ENCODE measurements at places on chromosomes 2 and 18.

DNA sequence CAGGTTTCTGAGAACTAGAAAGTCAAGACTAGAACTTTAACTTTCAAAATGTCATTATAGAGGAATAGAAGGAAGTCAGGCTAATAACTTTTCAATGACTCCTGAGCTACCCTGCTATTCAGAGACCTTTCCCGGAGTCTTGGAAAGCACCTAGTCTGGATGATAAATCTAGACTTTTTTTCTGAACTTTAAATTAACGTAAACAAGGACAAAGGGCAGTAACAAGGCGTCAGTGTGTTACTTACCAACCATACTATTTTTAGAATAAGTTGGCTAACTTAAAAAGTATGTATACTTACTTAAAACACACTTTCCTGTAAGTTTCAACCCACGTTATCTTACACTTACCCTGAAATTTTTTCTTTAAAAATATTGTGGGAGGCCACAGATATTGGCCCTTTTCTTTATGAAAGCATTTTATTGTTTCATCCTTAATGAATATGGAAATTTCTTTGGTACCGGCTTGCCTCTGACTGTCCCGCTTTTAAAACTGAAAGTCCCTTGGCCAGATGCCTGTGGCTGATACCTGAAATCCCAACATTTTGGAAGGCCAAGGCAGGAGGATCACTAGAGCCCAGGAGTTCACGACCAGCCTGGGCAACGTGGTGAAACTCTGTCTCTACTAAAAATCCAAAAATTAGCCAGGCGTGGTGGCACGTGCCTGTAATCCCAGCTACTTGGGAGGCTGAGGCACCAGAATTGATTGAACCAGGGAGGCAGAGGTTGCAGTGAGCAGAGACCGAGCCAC lies 9.7 kb downstream of the PMAIP1 start:
- H3K4me1 ChIP-seq: peaks cover 43% of the 10 kb centered on the region
- no peaks in the 10 kb centered on the region for H3K36me3 ChIP-seq
- H3K4me3 ChIP-seq: 0 out of 2 replicates have a peak overlapping the region, but pooled peaks have one; percentile 6
- peak overlapping the region; percentile 95 for H3K27ac ChIP-seq

DNA sequence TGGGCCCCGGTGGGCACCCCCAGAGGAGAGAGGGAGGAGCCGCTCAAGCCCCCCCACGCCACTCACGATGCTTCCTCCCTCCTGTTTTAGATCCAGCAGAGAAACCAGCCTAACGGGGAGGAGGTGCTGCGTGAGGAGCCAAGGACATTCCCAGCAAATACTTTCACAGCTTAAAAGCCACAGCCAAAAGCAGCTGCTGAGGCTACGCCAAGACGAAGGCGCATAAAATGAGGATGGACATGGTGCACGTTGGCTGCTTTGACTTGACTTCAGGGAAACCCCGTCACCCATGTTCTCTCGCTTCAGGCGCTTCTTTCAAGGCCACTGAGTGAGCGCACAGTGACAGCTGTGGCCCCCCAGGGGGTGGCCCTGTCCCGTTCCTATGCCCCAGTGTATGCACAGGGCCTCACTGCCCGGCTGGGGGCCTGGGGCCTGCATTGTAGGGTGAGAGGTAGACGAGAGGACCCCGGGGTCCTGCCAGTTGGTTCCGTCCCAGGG lies 72.1 kb upstream of the PXDN start:
- H3K4me3 ChIP-seq: no peak overlapping the region
- no peaks in the 10 kb centered on the region for H3K4me1 ChIP-seq
- H3K27me3 ChIP-seq: no peaks in the 10 kb centered on the region
- DNase-seq: no peak
- H3K27ac ChIP-seq: no peak overlapping the region
- no peaks in the 10 kb centered on the region for H3K36me3 ChIP-seq

DNA sequence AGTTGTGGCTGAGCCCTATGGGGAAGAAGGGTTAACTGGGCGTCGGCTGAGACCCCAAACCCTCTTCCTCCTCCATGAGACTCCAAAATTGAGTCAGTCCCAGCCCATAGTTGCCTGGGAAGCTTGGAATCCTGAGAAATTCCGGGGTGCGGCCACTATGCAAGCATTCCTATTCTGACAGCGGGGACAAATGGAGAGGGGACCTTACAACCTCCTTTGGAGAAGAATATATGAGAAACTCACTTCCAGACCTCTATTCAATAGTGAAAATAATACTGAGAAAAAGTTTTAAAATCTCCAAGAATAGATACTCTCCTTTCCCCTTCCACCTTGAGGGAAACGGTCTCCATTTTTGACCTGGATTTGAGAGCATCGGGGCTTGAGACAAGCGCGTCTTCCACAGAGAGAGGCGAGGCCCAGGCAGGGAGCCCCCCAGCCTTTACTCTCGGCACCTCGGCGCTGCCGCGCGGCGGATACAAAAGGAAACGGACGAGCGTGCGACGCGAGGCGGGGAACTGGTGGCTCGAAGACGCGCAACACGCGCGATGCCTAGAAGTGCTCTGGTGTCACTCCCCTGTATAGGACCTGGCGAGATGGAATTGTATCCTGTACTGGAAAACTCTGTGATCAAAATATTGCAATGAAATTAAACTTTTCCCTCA lies 11.1 kb downstream of the NR4A2 start:
- H3K4me1 ChIP-seq: peaks cover 3% of the 10 kb centered on the region
- no peak overlapping the region for H3K4me3 ChIP-seq
- peaks cover 14% of the 10 kb centered on the region for H3K27me3 ChIP-seq

GRCh38 chr2:10331027-10331701 lies 28.5 kb downstream of the HPCAL1 start:
- no peaks in the 10 kb centered on the region for H3K36me3 ChIP-seq
- DNase-seq: peak; percentile 40
- H3K27me3 ChIP-seq: no peaks in the 10 kb centered on the region

GRCh38 chr2:111199840-111200239 lies 79.1 kb downstream of the BCL2L11 start:
- DNase-seq: no peak
- H3K27me3 ChIP-seq: no peaks in the 10 kb centered on the region
- no peak overlapping the region for H3K27ac ChIP-seq
- peaks cover 52% of the 10 kb centered on the region for H3K4me1 ChIP-seq

DNA sequence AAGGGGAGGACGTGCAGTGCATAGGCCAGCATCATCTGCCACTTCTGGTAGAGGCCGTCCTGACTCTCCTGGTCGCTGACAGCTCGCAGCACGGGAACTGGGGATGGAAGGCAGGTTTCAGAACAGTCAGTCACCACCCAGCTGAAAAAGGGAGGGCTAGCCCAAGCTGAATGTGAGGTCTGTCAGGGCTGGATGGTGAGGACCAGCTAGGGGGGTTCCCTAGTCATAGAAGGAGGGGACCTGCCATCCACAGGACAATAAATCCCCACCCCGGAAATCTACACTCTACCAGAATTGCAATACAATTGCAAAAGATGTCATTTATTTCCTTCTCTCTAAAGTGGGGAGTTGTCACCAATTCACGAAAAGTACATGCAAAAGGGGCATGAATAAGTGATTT lies 15.8 kb downstream of the ABCG5 start:
- no peaks in the 10 kb centered on the region for H3K4me1 ChIP-seq
- H3K36me3 ChIP-seq: no peaks in the 10 kb centered on the region
- H3K27me3 ChIP-seq: no peaks in the 10 kb centered on the region
- H3K4me3 ChIP-seq: no peak overlapping the region

DNA sequence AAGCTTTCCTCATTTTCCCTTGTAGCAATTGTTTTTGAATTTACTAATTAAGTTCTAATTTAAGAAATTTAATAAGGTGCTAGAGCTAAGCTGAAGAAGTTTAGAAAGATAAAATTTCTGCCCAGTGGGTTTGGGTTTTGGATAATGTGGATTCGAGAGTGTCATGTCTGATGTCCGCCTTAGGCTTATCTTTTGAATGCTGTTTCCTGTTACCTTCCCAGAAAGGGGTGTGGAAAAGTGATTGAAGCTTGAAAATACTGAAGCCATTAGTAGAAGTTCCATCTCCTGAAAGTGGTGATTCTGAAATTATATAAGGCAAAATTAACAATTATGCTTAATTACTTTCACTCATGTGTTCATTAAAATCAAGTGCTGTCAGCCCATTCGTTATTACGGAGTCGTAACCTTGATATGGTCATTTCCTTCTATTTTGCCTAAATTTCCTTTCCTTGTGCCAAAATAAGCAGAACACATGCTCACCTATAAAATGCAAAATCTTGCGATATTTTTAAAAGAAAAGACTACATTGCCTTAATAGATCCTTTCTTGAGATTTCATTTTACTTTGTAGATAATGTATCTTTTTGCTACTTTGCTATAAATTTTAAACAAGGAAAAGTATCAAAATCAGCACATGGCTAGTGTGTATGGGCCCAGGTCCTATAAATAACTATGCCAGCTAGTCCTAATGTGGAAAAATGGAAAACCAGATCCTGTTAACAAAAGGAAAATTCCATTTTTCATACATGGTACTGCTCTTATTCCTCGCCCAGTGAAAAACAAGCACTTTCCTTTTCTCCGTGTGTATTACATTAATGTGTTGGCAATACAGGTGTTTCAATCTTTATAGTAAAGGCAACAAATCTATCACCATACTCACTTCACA lies 97.3 kb downstream of the ICOS start:
- DNase-seq: no peak
- no peak overlapping the region for H3K27ac ChIP-seq
- H3K36me3 ChIP-seq: no peaks in the 10 kb centered on the region
- no peaks in the 10 kb centered on the region for H3K4me1 ChIP-seq
- no peak overlapping the region for H3K4me3 ChIP-seq

GRCh38 chr2:226953206-226953605 lies 117.4 kb downstream of the RHBDD1 start:
- H3K4me3 ChIP-seq: no peak overlapping the region
- no peaks in the 10 kb centered on the region for H3K4me1 ChIP-seq
- no peak for DNase-seq
- no peaks in the 10 kb centered on the region for H3K36me3 ChIP-seq

GRCh38 chr2:173307293-173307692 lies 47.4 kb upstream of the CDCA7 start:
- no peaks in the 10 kb centered on the region for H3K27me3 ChIP-seq
- peak overlapping the region; percentile 39 for H3K4me3 ChIP-seq
- peaks cover 5% of the 10 kb centered on the region for H3K4me1 ChIP-seq
- H3K27ac ChIP-seq: no peak overlapping the region
- H3K36me3 ChIP-seq: no peaks in the 10 kb centered on the region
- DNase-seq: peak; percentile 50

GRCh38 chr2:26809211-26809610 lies 23.4 kb downstream of the CENPA start:
- no peak overlapping the region for H3K27ac ChIP-seq
- no peaks in the 10 kb centered on the region for H3K4me1 ChIP-seq
- no peak for DNase-seq
- no peaks in the 10 kb centered on the region for H3K27me3 ChIP-seq
- no peaks in the 10 kb centered on the region for H3K36me3 ChIP-seq

DNA sequence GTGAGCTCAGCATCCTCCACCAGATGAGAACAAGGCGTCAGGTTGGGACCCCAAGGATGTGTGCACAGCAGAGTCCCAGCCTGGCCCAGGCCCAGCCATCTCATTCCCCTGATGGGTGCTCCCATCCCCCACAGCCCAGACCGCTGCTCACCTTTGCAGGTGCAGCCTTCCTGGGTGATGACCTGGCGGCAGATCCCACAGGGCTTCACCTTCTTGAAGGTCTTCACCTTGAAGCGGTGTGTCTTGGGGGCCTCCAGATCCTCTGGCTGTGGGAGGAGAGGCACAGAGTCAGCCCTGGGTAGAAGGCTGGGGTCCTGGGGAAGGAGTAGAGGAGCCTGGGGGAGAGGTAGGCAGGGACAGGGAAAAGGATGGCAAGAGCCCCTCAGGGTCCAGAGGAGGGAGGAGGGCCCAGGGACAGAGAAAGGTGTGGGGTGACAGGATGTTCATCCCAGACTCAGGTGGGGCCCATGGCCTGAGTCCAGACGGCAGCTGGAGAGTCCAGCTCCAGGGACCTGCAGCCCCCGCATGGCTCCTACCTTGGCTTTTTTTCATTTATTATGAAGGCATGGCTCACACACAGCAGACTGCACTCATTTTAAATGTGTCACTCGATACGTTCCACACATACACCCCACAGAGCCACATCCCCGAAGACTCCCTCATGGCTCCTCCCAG lies 11.9 kb downstream of the TNS1 start:
- no peak overlapping the region for H3K4me3 ChIP-seq
- no peaks in the 10 kb centered on the region for H3K4me1 ChIP-seq
- H3K27ac ChIP-seq: no peak overlapping the region
- no peak for DNase-seq
- no peaks in the 10 kb centered on the region for H3K36me3 ChIP-seq

GRCh38 chr2:23385351-23385747 lies 370 bp downstream of the KLHL29 start:
- H3K27ac ChIP-seq: no peak overlapping the region
- H3K36me3 ChIP-seq: no peaks in the 10 kb centered on the region
- H3K4me1 ChIP-seq: peaks cover 14% of the 10 kb centered on the region
- H3K27me3 ChIP-seq: no peaks in the 10 kb centered on the region
- H3K4me3 ChIP-seq: peak overlapping the region; percentile 81

DNA sequence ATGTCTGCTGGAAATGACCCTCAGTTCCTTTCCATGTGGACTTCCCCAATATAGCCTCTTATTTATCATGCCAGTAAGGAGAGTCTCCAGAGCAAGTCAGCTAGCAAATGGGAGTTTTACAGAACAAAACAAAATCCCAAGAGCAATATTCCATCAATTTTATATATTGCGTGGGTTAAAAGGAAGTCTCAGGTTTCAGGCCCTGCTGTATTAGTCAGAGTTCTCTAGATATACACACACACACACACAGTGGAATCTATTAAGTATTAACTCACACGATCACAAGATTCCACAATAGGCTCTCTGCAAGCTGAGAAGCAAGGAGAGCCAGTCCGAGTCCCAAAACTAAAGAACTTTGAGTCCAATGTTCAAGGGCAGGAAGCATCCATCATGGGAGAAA lies 102.8 kb upstream of the MAP2 start:
- no peaks in the 10 kb centered on the region for H3K27me3 ChIP-seq
- no peaks in the 10 kb centered on the region for H3K36me3 ChIP-seq
- H3K4me3 ChIP-seq: no peak overlapping the region
- H3K27ac ChIP-seq: no peak overlapping the region
- no peaks in the 10 kb centered on the region for H3K4me1 ChIP-seq

DNA sequence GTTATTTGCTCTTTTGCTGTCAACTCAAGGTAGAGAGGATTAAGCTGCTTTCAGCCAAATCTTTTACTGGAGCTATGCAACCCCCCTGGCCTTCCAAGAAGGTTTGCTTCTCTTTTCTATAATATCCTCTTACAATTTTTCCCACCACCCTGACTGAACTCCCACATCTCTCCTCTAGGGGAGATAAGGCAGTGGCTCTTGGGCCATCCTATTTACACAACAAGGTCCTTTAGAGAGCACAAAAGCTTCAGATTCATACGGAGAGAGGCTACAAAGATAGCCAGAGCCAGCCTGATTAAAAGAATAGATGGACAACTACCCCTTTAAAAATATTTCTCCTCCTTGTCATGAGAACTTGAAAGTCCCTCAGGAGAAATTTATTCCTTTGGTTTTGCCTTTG lies 95.7 kb downstream of the TPGS2 start:
- DNase-seq: no peak
- H3K27ac ChIP-seq: no peak overlapping the region
- no peaks in the 10 kb centered on the region for H3K27me3 ChIP-seq
- no peaks in the 10 kb centered on the region for H3K36me3 ChIP-seq
- no peak overlapping the region for H3K4me3 ChIP-seq

GRCh38 chr2:18092760-18093159 lies 214.3 kb downstream of the KCNS3 start:
- no peaks in the 10 kb centered on the region for H3K4me1 ChIP-seq
- no peak overlapping the region for H3K4me3 ChIP-seq
- no peaks in the 10 kb centered on the region for H3K36me3 ChIP-seq

GRCh38 chr2:105876191-105876590 lies 131.5 kb downstream of the NCK2 start:
- H3K4me1 ChIP-seq: peaks cover 27% of the 10 kb centered on the region
- H3K4me3 ChIP-seq: no peak overlapping the region
- no peak overlapping the region for H3K27ac ChIP-seq
- H3K27me3 ChIP-seq: no peaks in the 10 kb centered on the region
- no peak for DNase-seq

- DNase-seq: no peak
- H3K36me3 ChIP-seq: no peaks in the 10 kb centered on the region
- no peaks in the 10 kb centered on the region for H3K4me1 ChIP-seq
- H3K27me3 ChIP-seq: no peaks in the 10 kb centered on the region
- no peak overlapping the region for H3K4me3 ChIP-seq
Measured at GRCh38 chr2:72757177-72757775, 68.6 kb downstream of the EXOC6B start.
